ENCODE measurements at places on chromosomes 12 and 14.

DNA sequence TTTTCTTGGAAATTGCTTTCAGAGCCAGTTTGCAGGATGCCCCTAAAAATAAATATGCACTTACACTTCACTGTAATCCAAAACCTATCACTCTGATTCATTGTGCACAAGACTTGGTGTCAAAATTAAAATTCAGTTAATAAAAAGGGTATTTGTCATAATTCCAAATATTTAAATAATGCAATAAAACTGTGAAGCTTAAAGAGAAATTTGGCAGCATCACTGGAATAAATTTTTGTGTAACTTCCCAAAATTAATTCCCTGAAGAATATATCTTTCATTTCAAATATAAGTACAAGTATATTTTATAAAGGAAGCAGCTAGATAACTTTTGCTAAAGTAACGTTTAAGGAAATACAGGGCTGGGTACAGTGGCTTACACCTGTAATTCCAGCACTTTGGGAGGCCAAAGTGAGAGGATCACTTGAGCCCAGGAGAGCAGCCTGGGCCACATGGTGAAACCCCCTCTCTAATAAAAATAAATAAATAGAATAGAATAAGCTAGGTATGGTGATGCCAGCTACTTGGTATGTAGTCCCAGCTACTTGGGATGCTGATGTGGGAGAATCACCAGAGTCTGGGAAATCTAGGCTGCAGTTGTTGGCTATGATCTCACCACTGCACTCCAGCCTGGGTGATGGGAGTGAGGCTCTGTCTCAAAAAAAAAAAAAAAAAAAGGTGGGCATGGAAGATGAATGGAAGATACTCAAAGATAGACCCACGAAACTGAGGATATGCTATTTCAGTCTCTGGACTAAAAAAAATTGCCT, 233.8 kb downstream of the FBXL14 start:
- peak; percentile 93 for DNase-seq

DNA sequence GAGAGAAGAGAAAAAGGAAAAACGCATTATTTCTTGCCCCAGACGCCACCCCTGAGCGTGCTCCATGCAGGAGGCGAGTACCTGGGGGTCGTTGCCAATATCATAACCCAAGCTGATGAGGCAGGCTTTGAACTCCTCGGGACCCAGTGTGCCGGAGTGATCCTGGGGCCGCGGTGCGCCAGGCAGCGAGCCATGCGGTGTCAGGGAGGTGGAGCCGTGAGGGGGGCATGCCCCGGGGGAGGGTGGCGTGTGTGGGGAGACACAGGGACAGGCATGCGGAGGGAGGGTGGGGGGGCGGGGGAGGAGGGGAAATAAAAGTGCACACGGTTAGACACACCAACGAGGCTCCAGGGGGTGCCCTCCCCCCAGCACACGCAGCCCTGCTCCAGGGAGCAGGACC, 86.0 kb upstream of the ZFP36L1 start:
- DNase-seq, result no peak

DNA sequence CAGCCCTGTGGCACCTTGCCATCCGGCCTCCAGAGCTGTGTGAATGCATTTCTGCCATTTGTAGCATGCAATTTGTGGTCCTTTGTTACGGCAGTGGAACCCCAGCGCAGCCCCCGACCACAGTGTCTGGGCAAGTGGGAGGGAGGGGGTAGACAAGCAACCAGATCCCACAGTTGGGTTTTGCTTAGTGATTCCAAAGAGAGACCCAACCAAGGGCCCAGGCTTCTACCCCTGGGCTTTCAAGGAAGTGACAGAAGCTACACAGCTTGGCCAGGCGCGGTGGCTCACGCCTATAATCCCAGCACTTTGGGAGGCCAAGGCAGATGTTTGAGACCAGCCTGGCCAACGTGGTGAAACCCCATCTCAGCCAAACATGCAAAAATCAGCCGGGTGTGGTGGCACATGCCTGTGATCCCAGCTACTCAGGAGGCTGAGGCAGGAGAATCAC, 17.8 kb downstream of the ZBTB42 start:
- DNase-seq, result no peak

DNA sequence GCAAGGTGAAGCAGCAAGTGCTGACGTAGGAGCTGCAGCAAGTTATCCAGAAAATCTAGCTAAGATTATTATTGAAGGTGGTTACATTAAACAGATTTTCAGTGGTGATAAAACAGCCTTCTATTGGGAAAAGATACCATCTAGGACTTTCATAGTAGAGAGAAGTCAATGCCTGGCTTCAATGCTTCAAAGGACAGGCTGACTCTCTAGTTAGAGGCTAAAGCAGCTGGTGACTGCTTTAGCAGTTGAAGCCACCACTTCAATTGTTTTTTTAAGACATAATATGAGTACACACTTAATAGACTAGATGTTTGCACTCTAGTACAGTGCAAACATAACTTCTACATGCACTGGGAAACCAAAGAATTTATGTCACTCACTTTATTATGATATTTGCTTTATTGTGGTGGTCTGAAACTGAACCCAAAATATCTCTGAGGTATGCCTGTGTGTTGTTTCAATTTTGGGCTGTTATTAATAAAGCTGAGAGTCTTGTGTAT, 1026.9 kb upstream of the FOXG1 start:
- DNase-seq, result no peak

- no peak for DNase-seq
Observed at GRCh38 chr14:104781271-104782077, 14.1 kb downstream of the AKT1 start.

DNA sequence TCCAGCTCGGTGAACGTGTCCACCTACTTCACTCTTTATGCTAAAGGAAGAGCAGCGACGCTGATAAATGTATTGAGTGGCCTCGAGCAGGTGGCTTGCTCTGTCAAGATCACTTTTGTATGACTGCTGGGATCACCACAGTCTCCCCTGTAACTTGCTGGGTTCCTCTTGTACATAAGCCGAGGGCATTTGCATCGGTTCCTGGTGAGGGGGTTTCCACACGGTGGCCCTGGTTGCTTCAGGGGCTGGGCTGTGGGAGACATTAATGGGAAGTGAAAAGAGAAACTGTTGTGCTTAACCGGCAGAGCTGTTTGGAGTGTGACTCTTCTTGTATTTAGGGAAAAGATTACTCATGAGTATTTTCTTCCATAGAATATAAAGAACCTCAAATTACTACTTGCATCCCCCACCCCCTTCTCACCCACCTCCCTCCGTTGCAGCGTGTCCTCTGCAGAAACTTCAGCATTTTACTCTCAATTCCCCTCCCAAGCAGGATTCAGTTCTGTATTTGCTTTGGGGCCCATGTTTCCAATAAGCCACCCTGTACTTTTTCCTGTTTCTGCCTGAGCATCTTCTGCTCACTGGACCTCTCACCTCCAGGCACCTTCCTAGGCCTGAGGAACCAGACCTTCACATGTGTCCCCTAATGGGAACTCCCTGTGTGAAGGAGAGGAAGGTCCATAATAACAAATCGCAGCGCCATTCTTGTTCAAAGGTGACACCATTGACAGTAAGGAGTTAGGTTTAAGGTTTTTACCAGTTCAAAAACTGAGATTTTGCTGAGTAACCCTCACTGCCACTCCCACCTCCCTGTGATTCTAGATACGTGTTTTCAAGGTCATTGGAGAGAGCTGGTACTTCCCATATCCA, 187.0 kb downstream of the ETV6 start:
- DNase-seq, result no peak

DNA sequence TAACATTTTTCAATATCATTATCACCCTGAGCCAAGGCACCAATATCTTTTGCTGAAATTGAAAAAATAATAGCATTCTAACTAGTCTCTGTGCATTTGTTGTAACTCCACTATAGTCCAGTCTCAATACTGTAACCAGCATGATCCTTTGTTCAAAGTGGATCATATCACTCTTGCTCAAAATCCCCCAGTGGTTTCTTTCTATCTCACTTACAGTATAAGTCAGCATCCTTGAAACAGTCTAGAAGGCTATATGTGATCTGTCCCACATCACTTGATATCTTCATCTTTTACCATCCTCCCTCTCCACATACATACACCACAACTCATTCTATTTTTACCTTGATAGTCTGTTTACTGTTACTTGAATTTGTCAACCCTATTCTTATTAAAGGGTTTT, 435.7 kb downstream of the CCER1 start:
- DNase-seq, result no peak

- DNase-seq, result no peak
Observed at GRCh38 chr12:3049611-3050249, 27.4 kb upstream of the TSPAN9 start.

DNA sequence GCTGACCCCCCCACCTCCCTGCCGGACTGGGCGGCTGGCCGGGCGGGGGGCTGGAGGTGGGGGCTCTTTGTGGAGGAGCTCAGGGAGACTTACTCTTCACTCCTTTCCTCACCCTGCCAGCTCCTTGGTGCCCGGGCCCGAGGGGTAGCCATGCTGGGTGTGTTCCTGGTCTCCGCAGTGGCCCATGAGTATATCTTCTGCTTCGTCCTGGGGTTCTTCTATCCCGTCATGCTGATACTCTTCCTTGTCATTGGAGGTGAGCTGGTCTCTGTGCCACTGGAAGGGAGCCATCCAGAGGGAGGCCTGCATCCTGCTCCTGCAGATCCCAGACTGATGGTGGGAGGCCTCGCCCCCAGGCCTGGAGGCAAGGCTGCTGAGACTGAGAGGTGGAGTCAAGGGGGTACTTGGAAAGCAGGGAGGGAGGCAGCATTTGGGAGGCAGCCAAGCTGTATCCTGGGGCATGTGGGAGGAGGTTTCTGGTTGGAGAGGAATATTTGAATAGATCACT, 19.7 kb downstream of the SOAT2 start:
- DNase-seq, result peak; percentile 44

DNA sequence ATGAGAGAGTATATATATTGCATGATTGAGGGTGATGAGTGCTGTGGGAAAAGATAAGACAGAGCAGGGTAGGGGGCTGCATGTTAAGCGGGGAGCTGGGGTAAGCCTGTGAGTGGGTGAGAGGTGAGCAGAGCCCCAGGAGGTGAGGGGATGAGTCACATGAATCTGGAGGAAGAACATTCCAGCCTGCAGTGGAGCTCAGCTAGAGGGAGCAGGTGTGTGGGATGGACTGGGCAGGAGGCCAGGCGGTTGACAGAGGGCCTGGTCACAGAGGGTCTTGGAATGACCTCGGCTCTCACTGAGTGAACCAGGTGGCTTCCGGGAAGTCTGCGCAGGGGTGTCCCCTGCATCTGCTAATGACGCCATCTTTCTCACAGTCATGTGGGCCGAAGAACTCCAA, 44.4 kb downstream of the GIT2 start:
- peak; percentile 63 for DNase-seq

GRCh38 chr14:85565862-85566296, 35.9 kb downstream of the FLRT2 start:
- DNase-seq, result peak; percentile 46

- no peak for DNase-seq
Observed at GRCh38 chr12:5210179-5210922, 166.7 kb downstream of the KCNA5 start.

GRCh38 chr14:103549361-103550311, 12.8 kb downstream of the BAG5 start:
- no peak for DNase-seq

DNA sequence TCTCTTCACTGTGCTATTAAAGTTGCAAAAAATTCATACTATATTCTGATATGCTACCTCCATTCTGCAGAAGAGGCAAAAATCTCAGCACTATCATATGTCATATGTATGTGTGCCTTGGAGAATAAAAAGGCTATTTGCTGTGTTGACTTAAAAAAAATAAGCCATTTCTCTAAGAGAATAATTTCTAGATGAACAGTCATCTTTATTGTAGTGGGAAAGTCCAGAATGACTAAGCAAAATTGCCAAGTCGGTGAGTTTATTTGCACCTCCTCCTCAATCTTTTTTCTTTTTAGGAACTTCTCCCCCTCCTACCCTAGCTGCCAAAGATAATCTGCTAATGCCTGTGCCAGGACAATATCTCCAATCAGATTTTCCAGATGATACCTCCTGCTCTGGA, 353.8 kb upstream of the FAR2 start:
- DNase-seq, result peak; percentile 54

GRCh38 chr12:1738446-1738845, 47.6 kb downstream of the ADIPOR2 start:
- DNase-seq, result no peak

- no peak for DNase-seq
Observed at GRCh38 chr12:43103866-43104265, 448.1 kb downstream of the ADAMTS20 start.

GRCh38 chr12:96879301-96879700, 27.8 kb upstream of the NEDD1 start:
- no peak for DNase-seq

DNA sequence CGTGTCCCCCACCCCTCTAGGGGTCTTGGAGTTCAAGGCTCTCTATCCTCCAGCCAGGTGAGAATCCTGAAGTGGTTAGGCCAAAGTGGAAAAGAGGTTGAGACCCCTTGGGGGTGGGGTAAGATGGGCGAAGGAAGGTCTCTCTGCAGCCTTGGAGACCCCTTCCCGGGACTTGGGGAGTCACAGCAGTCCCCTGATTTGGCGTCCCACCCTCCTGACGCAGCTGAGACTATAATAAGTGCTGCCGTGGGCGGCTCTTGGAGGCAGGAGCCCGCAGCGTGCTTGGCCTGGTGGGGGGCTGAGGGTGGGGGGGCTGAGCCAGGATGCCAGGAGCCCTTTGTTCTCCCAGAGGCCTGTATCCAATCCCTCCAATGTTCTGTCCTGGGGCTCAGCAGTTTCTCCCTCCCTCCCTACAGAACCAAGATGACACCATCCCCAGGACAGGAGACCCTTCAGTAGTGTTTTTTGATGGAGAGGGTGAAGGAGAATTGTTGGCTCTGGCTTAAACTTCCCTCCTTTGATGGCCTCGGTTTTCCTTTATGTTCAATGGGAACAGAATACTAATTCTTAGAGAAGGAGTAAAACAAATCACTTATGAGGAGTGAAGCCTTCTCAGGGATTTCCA, 1.5 kb upstream of the AGAP2 start:
- no peak for DNase-seq

- no peak for DNase-seq
Observed at GRCh38 chr14:23864259-23864658, 89.3 kb upstream of the DHRS4 start.

- no peak for DNase-seq
Observed at GRCh38 chr12:107014055-107014454, 27.1 kb upstream of the MTERF2 start.

GRCh38 chr14:97166497-97166896, 369.3 kb downstream of the VRK1 start:
- DNase-seq, result no peak

GRCh38 chr12:11577658-11578260, 71.7 kb upstream of the ETV6 start:
- DNase-seq, result peak; percentile 55

GRCh38 chr12:69366796-69367195, 7.3 kb downstream of the YEATS4 start:
- DNase-seq, result no peak

GRCh38 chr12:94536040-94536965, 76.6 kb upstream of the CEP83 start:
- DNase-seq, result no peak

DNA sequence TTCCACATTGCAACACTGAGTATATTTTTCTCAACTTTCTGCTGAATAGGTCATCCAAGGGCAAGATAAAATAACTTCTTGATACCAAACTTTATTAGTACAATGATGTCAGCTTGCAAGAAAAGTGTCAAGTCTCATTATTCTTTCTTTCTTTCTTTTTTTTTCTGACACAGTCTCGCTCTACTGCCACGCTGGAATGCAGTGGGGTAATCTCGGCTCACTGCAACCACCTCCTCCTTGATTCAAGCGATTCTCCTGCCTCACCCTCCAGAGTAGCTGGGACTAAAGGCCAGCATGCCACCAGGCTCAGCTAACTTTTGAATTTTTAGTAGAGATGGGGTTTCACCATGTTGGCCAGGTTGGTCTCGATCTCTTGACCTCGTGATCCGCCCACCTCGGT, 523.4 kb downstream of the FSCB start:
- DNase-seq, result no peak
